Activated CD8-positive, alpha-beta T cell treated with anti-CD3 and anti-CD28 coated beads for 36 hours (primary cell): ENCODE measurements at places on chromosomes 3 and 15. TPM values are rescaled to one million over a fixed set of nuclear protein-coding genes. Genes with fewer than 3 reads are reported as not detected.
A peak's percentile ranks its signal among the peaks of the same experiment; 100 is the strongest.

TM4SF18 gene
- not detected for total RNA-seq

SLC38A3 gene
- total RNA-seq: 0.22 TPM

TPM1 gene
- total RNA-seq: 6.0 TPM

DCBLD2 gene
- 1.4 TPM for total RNA-seq

PIK3R4 gene
- total RNA-seq: 27.4 TPM

GOLGA6L9 gene
- total RNA-seq: 3.8 TPM

DNA sequence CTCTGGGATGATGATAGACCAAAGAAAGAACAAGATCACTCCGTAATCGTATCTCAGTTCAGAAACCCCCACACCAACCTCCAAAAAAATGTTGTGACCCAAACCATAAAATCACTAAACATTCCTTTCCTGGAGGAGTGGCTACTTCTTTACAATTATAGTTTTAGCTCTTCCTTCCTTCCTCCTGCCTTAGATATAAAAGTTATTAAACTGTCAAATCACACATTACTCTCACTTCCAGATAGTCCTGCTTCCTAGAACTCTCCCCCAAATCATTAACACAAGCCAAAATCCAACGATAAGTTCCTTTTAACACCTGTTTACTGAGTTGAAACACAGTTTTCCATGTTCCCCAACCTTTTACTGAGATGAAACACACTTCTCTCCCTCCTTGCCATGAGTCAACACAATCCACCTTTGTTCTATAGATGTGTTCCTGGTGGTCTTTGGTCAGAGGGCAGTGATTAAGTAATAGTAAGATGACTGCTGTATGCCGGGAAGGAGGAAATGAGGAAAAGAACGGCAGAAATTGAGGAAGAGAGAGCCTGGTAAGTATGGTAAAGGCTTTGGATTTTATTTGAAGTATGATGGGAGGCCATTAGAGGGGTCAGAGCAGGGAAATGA, 8.3 kb upstream of the CRYGS start:
- no peak overlapping the region for H3K4me3 ChIP-seq
- peaks cover 37% of the 10 kb centered on the region for H3K36me3 ChIP-seq
- DNase-seq: no peak
- no peaks in the 10 kb centered on the region for H3K4me1 ChIP-seq
- no peaks in the 10 kb centered on the region for H3K27me3 ChIP-seq
- peak overlapping the region; percentile 7 for H3K27ac ChIP-seq

DNA sequence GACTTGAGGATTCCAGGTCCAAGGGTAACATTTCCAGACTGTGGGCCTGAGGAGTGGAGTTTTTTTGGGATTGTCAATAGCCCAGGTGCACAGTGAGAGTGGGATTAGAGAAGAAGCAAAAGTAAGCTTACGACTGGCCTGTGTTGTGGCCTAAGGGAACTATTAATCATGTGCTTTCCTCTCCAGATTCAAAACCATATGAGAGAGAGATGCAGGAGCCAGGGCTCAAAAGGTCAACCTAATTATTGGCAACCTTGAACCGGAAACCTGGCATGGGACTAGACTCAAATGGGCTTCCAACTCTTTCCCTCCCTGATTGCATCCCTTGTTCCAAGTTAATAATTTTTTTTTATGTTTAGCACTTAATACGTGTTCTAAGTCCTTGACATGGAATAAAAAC, 242.1 kb upstream of the THRB start:
- H3K27ac ChIP-seq: no peak overlapping the region
- no peak for DNase-seq
- no peaks in the 10 kb centered on the region for H3K4me1 ChIP-seq
- no peak overlapping the region for H3K4me3 ChIP-seq
- H3K27me3 ChIP-seq: no peaks in the 10 kb centered on the region

GRCh38 chr3:45872569-45872968, 13.8 kb upstream of the CCR9 start:
- no peaks in the 10 kb centered on the region for H3K36me3 ChIP-seq
- H3K27ac ChIP-seq: no peak overlapping the region
- peaks cover 35% of the 10 kb centered on the region for H3K4me1 ChIP-seq
- peaks cover 57% of the 10 kb centered on the region for H3K27me3 ChIP-seq

GRCh38 chr3:193863657-193864357, 270.8 kb downstream of the OPA1 start:
- H3K4me1 ChIP-seq: no peaks in the 10 kb centered on the region
- H3K4me3 ChIP-seq: no peak overlapping the region
- H3K27ac ChIP-seq: no peak overlapping the region
- H3K36me3 ChIP-seq: no peaks in the 10 kb centered on the region
- DNase-seq: no peak

- no peak overlapping the region for H3K27ac ChIP-seq
- no peaks in the 10 kb centered on the region for H3K27me3 ChIP-seq
- DNase-seq: no peak
- H3K36me3 ChIP-seq: peaks cover 39% of the 10 kb centered on the region
- H3K4me3 ChIP-seq: no peak overlapping the region
These were observed 232.8 kb upstream of the BHLHE40 start for GRCh38 chr3:4746241-4746958.

DNA sequence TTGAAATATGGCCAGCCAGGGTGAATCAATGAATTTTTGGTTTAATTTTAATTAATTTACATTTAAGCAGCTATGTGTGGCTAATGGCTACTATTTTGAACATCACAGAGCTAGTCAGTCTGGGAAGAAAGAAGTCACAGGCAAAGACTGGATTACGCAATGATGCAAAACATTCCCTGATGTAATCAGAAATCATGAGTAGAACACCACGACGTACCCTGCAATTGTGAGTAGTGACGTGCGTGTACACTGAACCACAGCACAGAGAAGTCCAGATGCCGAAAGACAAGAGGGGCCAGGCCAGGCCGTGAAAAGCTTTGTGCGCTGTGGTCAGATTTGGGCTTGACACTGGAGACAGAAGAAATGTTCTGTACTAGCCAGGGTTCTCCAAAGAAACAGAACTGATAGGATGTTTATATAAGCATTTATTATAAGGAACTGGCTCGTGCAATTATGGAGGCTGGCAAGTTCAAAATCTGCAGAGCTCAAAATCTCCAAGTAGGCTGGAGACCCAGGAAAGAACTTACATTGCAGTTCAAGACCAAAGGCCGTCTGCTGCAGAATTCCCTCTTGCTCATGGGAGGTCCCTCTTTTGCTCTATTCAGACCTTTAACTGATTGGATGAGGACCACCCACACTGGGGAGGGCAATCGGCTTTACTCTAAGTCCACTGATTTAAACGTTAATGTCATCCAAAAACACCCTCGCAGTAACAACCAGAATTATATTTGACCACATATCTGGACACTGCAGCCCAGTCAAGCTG, 44.6 kb downstream of the SH3BP5 start:
- peaks cover 42% of the 10 kb centered on the region for H3K4me1 ChIP-seq
- DNase-seq: no peak
- no peak overlapping the region for H3K27ac ChIP-seq
- H3K27me3 ChIP-seq: no peaks in the 10 kb centered on the region
- H3K4me3 ChIP-seq: no peak overlapping the region

GRCh38 chr15:70035719-70036077, 62.0 kb downstream of the TLE3 start:
- H3K36me3 ChIP-seq: no peaks in the 10 kb centered on the region
- no peak for DNase-seq
- H3K27ac ChIP-seq: no peak overlapping the region

- no peak for DNase-seq
- no peak overlapping the region for H3K4me3 ChIP-seq
- no peaks in the 10 kb centered on the region for H3K4me1 ChIP-seq
- no peak overlapping the region for H3K27ac ChIP-seq
- H3K27me3 ChIP-seq: no peaks in the 10 kb centered on the region
These were observed 47.2 kb downstream of the LEO1 start for GRCh38 chr15:51924156-51925068.

DNA sequence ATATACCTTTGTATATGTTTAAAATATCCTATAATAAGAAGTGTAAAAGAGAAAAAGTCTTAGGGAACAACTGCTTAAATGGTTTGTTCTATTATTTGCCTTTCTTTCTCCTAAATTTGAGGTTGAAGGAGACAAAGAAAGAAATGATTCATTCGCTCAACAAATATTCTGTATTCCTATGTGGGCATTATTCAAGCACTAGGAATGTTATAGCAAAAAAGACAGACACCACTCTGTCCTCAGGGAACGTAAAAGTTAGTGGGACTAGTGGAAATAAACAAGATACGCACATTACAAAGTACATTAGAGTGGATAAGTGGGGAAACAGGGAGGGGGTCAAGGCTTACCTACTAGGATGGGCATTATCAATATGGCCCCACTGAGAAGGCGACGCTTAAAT, 332.2 kb downstream of the LPP start:
- no peak overlapping the region for H3K27ac ChIP-seq
- H3K27me3 ChIP-seq: no peaks in the 10 kb centered on the region
- H3K4me3 ChIP-seq: no peak overlapping the region
- DNase-seq: no peak

GRCh38 chr15:77669896-77670295, 37.2 kb upstream of the LINGO1 start:
- no peak overlapping the region for H3K27ac ChIP-seq
- no peak for DNase-seq
